Articular chondrocyte of knee joint (primary cell): ENCODE measurements at places on chromosomes 3 and 15. TPM values are rescaled to one million over a fixed set of nuclear protein-coding genes. Genes with fewer than 3 reads are reported as not detected.

The XYLB gene
- 9.1 and 10.7 TPM in 2 replicates for total RNA-seq

The GOLGA8J gene
- total RNA-seq, result 0.22 and 0.52 TPM in 2 replicates

The ADGRG7 gene
- 0.11 TPM in 1 of 2 replicates, not detected in the other for total RNA-seq

The CNOT10 gene
- 29.4 and 29.5 TPM in 2 replicates for total RNA-seq
